Bronchial epithelial cell (primary cell): ENCODE measurements at places on chromosomes 13 and 19. TPM values are rescaled to one million over a fixed set of nuclear protein-coding genes. Genes with fewer than 3 reads are reported as not detected.

The NXNL1 gene
- total RNA-seq, result not detected in 2 replicates

The ACTN4 gene
- total RNA-seq, result 130 and 135 TPM in 2 replicates

The LHB gene
- 0.38 TPM in 1 of 2 replicates, not detected in the other for total RNA-seq

The ZNF253 gene
- total RNA-seq, result 2.1 and 3.6 TPM in 2 replicates

The SCEL gene
- total RNA-seq, result 60.8 and 185 TPM in 2 replicates

The HTR2A gene
- total RNA-seq, result not detected in 2 replicates

The MISP gene
- 105 and 138 TPM in 2 replicates for total RNA-seq

The CEACAM3 gene
- total RNA-seq, result 0.26 TPM in 1 of 2 replicates, not detected in the other

The EFNB2 gene
- 11.3 and 23.2 TPM in 2 replicates for total RNA-seq

The LYPD3 gene
- 6.6 and 87.9 TPM in 2 replicates for total RNA-seq

The CD177 gene
- 0.26 and 6.3 TPM in 2 replicates for total RNA-seq

The KANK3 gene
- 0.64 and 2.4 TPM in 2 replicates for total RNA-seq

The CD33 gene
- not detected in 2 replicates for total RNA-seq

The PLA2G4C gene
- total RNA-seq, result 0.51 and 1.1 TPM in 2 replicates

The DACH1 gene
- not detected in 2 replicates for total RNA-seq

The ZNF471 gene
- total RNA-seq, result 1.3 and 3.1 TPM in 2 replicates

The IRS2 gene
- 3.1 and 6.8 TPM in 2 replicates for total RNA-seq

The ADAMTS10 gene
- total RNA-seq, result not detected in 2 replicates

The CACNG6 gene
- total RNA-seq, result 0.26 TPM in 1 of 2 replicates, not detected in the other

The ELSPBP1 gene
- total RNA-seq, result not detected in 2 replicates
